ENCODE measurements at places on chromosomes 16 and 17.

- no peak for DNase-seq
These were observed 9.3 kb downstream of the PDE6G start for GRCh38 chr17:81646869-81647600.

GRCh38 chr17:50527155-50527762 is 5.3 kb upstream of the EPN3 start:
- no peak for DNase-seq

GRCh38 chr17:66455060-66455459 is 152.6 kb downstream of the PRKCA start:
- no peak for DNase-seq

GRCh38 chr16:74580833-74581232 is 26.1 kb downstream of the GLG1 start:
- DNase-seq, result no peak

GRCh38 chr17:49351572-49352140 is 10.4 kb downstream of the ZNF652 start:
- no peak for DNase-seq

- DNase-seq, result no peak
These were observed 191.9 kb upstream of the KCNJ16 start for GRCh38 chr17:69883120-69883519.

DNA sequence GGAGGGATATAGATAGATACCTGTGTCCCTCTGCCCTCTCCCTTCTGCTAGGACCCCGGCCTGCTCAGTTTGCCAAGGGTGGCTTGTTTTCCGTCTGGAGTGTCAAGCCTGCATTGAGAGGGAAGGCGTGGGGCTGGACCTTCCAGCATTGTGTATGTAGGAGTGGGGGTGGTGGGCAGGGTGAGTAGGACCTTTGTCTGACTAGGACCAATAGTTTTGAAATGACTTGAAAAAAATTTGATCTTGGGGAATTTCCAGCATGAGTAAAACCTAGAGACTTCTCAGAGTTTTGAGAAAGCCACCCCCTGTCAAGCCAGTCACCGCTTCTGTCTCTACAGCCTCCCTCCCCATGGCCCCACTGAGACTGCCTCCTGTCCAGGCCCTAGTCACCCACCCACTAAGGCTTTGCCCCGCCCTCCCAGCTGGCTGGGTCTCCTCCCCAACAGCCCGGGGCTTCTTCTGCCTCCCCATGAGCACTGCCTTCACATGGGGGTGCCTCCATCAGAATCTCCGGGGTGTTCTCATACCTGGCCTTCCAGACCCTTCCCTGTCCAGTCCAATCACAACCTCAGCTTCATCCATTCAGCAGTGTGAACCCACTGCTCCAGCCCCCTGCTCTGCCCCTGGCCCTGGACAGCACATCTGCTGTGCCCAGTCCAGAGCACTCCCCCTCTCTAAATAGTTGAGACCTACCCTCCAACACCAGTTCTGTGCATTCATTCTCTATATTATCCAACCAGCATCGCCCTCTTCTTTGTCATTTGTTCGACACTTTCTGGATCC is 207.0 kb downstream of the MSI2 start:
- no peak for DNase-seq

DNA sequence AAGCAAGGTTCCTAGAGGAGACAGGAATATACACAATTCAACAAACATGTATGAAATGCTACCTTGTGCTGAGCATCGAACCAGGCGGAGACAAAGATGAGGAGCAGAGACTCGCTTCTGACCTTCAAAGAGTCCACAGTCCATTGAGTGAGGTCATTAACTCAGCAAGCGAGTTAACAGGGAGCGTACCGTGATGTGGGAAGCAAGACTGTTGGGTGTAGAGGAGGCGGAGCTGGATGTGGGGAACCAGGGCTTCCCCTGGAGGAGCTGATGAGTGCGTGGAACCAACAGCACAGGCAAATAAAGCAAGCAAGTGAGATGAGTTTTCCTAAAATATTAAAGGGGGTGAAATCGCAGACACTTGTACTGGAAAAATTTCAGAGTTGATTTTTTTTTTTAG is 65.0 kb downstream of the NXN start:
- no peak for DNase-seq

- DNase-seq, result no peak
These were observed 58.4 kb upstream of the CDH5 start for GRCh38 chr16:66308096-66308495.

GRCh38 chr16:50419116-50419515 is 50.3 kb upstream of the BRD7 start:
- DNase-seq, result no peak

GRCh38 chr16:31404353-31405064 is 11.4 kb downstream of the ITGAD start:
- no peak for DNase-seq

GRCh38 chr16:2969545-2970521 is 685 bp downstream of the PAQR4 start:
- peak; percentile 45 for DNase-seq

GRCh38 chr16:27486760-27487159 is 63.0 kb downstream of the GTF3C1 start:
- no peak for DNase-seq

GRCh38 chr16:88541831-88542616 is 28.2 kb upstream of the ZC3H18 start:
- DNase-seq, result no peak

DNA sequence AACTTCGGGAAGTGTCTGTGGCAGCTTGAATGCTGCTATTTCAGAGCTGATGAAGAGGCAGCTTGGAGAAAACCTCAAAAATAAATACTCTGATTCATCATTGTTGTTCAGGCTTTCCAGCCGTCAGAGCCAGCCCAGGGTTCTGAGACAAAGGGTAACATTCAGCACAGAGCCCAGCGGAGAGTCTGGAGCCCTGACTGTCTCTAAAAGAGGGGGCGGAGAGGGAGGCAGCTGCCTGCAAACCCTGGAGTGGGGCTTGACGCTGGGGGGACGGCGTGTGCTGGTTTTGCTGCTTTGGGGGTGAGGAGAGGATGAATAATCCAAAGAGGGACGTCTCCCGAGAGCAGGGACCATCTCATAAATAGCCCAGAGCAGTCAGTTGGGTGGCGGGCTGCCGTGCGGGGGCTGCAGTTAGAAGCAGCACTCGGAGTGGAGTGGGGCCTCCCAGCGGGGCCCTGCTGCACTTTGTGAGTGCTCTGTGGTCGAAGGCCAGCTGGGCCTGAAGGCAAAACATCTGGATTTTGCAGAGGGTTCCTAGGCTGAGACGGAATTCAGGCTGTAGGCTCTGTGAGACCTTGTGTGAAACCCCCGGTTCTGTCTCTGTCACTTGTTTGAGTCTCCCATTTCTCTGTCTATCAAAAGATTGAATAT is 237.8 kb downstream of the PRKCA start:
- DNase-seq, result no peak

DNA sequence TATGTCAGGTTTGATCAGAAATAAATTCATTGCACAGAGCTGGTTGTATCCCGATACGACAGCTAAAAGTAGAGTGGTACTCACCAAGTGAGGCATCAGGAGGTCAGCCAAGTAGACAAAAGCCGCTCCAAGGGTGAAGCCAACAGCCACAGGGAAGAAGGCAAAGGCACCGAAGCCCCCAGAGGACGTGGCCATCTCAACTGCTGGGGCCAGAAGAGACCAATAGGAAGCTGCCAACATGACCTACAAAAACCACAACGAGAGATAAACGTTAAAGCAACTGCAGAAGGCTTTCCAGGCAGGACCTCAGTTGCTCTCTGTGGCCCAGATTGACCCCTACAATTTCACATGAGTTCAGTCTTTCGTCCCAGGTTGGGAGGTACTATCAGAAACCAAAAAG is 61.0 kb downstream of the SLC39A11 start:
- no peak for DNase-seq

GRCh38 chr17:7403727-7403976 is 245 bp downstream of the TMEM256 start:
- no peak for DNase-seq

GRCh38 chr17:9809409-9809808 is 12.5 kb downstream of the GSG1L2 start:
- DNase-seq, result no peak

- DNase-seq, result no peak
These were observed 39.0 kb downstream of the NLK start for GRCh38 chr17:28081467-28081866.

- no peak for DNase-seq
These were observed 30.6 kb downstream of the CENPV start for GRCh38 chr17:16322636-16323035.

GRCh38 chr16:64132759-64133361 is 989.0 kb downstream of the CDH11 start:
- no peak for DNase-seq

DNA sequence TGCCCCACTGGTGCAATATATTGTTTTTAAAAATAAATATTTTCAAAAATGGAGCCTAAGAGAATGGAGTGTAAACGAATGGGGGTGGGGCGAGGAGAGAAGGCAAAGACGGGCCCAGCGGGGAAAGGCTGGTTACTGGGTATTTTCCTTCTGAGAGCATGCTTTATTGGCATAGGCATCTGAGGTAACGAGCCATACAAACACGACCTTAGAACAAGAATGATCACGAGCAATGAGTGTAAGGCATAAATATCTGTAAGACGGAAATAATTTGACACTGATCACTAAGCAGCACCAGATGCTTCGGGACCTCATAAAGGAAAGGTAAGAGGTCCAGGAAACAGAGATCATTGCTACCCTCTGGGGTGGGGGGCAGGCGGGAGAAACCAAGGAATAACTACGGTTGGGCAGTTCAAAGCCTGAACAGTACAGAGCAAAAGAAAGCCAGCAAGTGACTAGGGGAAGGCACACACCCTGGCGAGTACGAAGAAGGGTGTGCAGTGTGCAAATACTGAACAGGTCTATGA is 959 bp downstream of the SSH2 start:
- no peak for DNase-seq

DNA sequence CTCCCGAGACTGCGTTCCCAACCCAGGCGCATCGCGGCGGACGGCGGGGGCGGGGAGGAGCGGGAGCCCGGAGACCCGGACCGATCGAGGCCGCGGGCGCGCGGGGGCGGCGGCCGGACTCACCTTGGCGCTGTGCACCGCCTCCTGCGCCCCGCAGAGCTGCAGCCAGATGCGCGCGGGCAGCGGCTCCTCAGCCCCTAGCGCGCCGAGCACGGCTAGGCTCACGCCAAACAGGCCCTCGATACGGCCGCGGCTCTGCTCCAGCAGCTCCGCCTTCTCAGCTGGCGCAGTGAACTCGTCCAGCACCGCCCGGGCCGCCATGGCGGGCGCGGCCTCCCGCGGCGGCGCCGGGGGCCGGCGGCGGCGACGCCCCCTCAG is 339 bp downstream of the N4BP1 start:
- no peak for DNase-seq

- DNase-seq, result no peak
These were observed 193.5 kb upstream of the KIF2B start for GRCh38 chr17:53629188-53629587.

DNA sequence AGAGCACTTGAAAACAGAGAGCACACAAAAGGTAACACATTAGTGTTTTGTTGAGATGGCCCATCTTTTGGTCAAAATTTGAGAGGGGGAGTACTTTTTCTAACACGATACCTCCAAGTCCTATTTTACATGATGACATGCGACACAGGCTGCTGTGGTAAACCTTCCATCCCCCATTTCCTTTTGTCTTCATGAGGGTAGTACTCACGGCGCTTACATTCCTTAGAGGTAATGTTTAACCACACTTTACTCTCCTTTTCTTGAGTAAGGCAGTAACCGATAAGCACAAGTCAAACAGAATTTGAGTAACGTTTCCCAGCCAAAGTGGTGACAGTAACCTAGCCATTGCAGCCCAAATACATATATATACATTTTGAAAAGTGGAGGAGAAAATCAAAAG is 35.8 kb upstream of the PITPNM3 start:
- no peak for DNase-seq

DNA sequence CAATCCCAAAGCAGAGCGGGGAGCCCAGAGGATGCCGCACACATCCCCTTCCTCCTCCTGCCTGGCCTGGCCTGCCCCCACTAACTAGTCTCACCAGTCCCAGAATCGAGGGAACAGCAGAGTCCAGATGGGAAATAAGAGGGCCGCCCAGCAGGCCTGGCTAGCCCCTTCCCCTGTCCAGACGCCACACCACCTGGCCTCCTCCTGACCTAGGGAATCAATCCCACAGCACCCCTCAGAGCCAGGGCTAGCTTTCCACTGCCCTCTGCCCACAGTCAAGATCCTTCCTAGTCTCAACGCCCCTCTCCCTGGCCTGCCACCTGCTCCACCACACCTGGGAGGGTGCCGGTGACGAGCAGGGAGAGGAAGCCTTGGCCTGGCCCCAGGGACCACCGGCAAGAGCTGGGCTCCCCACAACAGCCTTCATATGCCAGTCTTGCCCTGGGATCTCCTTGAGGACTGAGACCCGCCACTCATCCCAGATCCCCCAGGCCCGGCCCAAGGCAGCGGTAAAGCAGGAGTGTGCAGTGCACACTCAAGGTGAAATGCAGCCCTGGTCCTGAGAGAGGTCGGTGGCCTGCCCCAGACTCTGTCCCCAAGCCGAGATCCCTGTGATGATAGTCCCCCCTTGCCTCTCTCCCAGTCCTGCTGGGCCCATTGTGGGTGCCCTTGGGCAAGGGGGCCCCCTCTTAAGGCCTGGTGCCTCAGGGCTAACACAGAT is 27.9 kb downstream of the KATNB1 start:
- no peak for DNase-seq

DNA sequence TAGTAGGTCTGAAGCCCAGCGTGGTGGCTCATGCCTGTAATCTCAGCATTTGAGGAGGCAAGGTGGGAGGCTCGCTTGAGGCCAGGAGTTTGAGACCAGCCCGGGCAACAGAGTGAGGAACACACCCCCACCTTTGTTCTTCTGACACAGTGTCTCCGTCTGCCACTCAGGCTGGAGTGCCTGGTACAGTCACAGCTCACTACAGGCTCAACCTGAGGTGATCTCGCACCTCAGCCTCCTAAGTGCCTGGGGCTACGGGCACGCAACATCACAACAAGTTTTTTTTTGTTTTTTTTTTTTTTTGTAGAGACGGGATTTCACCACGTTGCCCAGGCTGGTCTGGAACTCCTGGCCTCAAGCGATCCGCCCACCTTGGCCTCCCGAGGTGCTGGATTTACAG is 6.7 kb upstream of the TLCD3A start:
- no peak for DNase-seq

DNA sequence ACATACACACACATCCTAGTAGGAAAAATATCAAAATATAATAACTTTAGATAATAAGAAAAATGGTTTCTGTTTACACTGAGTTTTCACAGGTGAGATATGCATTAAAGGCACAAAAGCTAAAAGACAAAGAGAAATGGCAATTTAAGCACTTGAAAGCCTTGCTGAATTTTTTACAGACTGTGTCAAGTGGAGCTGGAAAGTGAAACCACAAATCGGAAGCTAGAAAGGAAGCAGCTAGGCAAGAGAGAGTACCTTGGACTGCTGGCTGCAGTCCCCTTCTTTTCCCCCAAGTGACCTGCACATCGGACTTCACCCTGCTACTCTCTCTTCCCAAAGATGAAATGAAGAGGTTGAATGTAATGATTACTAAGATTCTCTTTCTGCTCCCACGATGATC is 135.1 kb downstream of the CDH13 start:
- no peak for DNase-seq

DNA sequence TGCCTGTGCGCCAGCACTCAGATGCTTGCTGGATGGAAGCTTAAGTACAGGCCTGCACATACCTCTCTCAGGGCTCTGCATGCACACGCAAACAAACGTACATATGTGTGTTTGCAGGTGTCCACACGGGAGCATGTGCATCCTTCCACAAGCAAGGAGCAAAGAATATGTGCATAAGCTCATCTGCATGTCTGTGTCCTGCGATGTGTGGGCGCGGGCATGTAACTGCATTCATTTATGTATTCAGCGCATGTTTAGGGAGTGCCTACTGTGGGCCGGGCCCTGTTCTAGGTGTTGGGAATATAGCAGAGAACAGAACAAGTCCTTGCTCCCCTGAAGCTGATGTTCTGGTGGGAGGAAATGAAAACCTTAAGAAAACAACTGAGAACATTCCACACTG is 13.7 kb downstream of the TRPV2 start:
- no peak for DNase-seq
